Hematopoietic multipotent progenitor cell (in vitro differentiated cells): ENCODE measurements at places on chromosomes 1 and 21.

- no peak for DNase-seq
Measured at GRCh38 chr1:154318386-154318785, 2.5 kb upstream of the AQP10 start.

DNA sequence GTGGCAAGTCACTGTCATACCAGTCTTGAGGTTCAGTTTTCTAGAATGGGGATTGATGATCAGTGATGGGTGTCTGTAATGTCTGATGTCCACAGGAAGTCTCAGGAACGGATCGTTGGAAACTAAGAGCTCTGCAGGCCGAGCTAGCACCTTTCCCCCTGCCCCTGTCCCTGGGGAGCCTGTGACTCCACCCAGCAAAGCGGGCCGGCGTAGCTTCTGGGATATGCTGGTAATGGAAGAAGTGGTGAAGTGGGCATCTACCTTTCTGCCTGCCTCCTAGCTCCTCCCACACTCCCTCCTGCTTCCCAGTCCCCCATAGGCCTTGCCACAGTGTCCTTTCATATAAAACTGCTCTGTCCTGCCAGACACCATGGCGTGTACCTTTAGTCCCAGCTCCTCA lies 13.4 kb downstream of the HYI start:
- DNase-seq = no peak

- DNase-seq = no peak
Measured at GRCh38 chr21:25838809-25839208, 104.0 kb downstream of the GABPA start.

DNA sequence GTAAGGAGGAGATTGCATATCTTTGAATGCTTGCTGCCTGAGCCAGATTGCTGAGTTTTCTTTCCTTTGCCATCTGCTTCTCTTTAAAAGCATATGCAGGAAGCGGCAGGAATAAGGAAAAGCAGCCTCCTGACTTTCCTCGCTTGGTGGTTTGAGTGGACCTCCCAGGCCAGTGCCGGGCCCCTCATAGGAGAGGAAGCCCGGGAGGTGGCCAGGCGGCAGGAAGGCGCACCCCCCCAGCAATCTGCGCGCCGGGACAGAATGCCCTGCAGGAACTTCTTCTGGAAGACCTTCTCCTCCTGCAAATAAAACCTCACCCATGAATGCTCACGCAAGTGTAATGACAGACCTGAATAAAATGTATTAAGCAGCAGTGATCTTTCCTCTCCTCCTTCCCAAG lies 1.5 kb downstream of the CORT start:
- DNase-seq = no peak

DNA sequence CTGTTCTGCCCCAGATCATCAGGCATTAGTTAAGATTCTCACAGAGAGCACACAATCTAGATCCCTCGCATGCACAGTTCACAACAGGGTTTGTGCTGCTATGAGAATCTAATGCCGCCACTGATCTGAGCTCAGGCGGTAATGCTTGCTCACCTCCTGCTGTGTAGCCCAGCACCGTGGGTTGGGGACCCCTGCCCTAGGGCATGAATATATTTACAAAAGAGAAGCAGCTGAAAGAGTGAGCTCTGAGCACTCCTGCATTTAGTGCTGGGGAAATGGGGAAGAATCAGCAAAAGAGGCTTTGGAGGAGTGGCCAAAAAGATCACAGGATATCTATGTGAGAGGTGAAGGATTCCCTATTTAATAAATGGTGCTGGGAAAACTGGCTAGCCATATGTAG lies 5.6 kb downstream of the CFAP57 start:
- DNase-seq = no peak

DNA sequence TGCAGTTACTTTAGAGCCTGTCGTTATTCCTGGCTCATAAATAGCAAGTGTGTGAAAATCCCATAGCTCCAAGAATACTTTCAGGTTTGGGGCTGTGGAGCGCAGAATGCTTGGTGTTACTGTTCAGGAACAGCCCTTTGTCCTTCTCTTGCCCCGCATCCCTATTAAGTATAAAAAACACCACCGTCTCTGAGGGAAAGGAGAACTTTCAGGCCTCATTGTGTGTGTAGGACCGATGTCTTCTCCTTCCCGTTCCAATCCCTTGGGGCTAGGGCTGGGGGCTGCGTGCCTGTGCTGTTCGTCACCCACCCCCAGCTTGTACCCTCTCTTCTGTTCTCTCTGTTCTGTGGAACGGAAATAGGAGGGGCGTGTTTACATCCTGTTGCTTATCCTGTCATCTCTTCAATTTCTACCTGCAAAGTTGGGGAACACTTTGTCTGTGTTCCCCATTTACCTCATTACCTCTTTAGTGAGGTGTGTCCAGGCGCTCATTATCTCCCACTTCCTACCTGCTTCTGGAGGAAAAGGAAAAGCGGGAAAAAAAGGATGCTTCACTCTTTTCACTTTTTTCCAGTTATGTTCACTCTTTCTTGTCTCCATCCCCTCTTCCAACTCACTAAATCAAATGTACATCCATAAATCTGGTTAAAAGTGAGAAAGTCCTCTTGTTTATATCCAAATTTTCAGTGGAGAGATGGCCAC lies 788 bp upstream of the TXNIP start:
- DNase-seq = no peak

DNA sequence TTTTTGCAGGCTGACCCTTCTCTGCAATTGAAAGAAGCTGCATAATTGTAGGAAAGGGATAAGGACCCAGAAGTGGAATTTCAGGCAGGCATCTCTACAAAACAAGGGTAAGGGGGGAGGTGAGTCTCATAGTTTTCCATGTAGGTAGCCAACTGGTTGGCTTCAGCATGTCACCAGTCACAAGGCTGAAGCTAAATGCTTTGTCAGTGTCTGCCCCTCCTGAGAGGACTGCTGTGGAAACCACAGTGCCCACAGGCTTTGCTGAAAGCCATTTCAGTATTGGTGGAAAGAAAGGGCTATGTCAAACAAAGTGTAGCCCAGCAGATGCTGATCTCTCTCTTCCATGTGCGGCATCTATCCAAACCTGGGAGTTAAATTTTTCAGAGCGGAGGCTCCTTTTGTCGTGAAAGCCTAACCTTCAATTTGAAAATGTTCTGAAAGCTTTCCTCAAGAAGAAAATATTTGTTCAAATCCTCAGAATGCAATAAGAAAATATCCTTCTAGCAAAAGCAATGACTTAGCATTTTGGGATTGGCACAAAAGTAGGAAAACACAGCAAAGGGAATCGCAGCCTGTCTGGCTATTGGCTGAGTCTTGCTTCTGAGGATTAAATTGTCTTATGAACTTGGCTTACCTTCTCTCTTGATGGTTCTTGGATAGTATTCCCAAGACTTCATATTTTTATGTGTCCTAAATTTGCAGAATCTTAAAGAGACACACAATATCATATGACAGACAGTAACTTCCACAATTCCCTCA lies 591.7 kb downstream of the PLPP3 start:
- no peak for DNase-seq

DNA sequence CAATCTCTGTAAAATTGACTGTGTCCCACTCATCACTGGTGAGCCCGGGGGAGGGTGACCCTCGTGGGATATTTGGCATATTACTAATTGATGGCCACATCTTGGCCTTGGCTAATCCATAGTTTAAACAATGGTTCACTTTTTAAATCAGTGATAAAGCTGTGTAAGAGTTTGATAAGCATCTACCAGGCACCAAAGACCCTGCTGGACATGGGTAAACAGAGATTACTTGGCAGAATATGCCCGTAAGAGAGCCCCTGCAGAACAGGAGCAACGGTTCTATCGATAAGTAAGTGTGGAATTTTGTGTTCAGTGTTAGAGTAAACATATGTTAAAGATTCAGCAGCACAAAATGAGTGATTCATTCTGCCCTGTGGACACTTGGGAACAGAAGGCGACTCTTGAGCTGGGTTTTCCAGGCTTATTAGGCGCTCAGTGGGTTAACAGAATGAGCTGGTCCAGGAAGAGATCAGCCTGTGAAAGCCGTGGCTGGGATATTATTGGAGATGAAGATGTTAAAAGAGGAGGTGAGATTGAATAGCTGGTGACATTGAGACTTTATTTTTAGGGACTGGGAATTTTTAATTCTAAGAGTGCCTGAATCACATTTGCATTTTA lies 55.9 kb downstream of the CNST start:
- no peak for DNase-seq

- DNase-seq = no peak
Measured at GRCh38 chr1:81582467-81582986, 218.2 kb upstream of the ADGRL2 start.

GRCh38 chr21:17784180-17784598 lies 35.0 kb downstream of the C21orf91 start:
- no peak for DNase-seq

DNA sequence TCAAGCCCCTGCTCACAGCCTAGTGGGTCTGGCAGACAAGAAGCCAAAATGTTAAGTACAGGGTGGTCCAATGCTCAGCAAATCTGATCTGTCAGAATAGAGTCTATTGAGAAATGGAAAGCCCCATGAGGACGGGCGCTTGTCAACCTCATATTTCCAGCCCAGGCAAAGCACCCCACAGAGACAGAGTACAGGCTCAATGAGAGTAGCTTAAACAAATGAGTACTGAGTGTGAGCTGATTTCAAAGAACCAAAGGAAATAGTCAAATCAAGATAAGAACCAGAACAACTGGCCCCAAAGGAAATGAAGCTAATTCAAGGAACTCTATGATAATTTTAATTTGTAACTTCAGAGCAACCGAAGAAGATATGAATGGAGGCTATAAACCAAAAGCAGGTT lies 44.6 kb upstream of the SLC30A1 start:
- no peak for DNase-seq

DNA sequence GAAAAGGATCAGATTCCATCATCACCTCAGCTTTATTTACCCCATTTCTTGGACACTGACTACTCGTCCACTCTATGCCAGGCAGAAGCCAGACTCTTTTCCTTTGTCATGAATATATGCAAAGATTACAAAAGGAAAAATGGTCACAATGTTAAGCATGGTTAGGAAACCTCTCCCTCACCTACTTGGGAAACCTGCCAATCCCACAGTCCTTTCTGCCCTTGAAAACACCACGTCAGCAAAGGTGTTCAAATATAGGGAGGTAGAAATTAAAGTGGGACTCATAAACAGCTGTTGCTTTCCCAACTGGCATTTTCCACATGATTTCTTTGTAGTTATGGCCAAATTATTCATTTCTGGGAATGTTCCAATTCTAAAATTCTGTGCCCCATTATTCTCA lies 16.2 kb upstream of the ATP13A2 start:
- DNase-seq = no peak

DNA sequence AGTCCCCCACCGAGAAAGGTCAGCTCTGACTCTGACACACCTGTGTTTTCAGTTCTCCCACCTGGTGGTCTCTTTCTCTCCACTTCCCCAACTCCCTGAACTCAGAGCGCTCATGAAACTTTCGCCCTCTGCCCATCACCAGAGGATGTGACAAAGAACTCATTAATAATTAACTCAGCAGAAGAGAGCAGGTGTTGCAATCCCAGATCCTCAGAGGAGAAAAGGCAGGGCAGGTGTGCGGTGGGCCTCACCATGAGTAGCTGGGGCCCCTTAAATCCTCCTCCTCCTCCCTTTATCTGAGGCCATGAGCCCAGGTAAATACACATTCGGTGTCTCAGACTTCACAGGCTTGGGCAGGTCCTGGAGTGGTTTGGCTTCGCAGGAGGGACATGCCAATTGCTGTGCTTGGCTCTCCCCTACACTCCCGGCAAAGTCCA lies 1.7 kb upstream of the LAMB3 start:
- DNase-seq = no peak

DNA sequence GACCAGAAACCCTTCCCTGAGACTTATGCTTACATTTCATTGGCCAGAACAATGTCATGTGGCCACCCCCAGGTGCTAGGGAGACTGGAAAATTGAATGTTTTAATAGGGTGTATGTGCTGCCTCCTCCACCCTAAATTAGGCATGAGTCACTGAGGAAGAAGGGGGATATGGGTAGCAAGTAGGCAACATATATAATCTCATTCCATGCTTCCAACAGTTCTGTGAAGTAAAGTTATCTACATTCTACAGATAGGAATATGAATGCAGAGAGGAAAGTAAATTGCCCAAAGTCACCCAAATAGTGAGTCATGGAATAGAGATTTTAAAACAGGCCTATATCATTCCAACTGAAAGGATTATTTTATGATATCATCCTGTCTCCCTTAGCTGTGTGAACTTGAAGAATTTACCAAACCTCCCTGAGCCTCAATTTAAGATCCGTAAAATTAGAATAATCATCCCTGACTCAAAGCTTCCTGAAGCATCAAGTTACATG lies 168.6 kb upstream of the FGGY start:
- DNase-seq = no peak

DNA sequence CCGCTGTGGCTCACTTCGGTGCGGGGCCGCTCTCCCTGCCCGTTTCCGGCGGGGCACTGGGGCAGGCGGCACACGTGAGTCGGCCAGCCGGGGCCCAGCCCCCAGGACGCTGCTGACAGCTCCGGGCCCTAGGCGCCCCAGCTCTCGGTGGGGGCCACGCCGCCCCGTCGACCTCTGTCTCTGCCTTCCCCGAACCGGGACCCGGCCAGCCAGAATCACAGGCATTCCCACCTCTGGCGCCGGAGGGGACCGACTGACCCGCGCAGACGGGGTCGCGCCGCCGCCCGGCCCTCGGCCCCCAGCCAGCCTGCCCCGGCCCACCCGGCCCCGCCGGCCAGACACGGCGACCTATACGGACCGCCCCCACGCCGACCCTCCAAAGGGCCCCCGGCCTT lies 755 bp downstream of the SCMH1 start:
- DNase-seq = peak; percentile 58

DNA sequence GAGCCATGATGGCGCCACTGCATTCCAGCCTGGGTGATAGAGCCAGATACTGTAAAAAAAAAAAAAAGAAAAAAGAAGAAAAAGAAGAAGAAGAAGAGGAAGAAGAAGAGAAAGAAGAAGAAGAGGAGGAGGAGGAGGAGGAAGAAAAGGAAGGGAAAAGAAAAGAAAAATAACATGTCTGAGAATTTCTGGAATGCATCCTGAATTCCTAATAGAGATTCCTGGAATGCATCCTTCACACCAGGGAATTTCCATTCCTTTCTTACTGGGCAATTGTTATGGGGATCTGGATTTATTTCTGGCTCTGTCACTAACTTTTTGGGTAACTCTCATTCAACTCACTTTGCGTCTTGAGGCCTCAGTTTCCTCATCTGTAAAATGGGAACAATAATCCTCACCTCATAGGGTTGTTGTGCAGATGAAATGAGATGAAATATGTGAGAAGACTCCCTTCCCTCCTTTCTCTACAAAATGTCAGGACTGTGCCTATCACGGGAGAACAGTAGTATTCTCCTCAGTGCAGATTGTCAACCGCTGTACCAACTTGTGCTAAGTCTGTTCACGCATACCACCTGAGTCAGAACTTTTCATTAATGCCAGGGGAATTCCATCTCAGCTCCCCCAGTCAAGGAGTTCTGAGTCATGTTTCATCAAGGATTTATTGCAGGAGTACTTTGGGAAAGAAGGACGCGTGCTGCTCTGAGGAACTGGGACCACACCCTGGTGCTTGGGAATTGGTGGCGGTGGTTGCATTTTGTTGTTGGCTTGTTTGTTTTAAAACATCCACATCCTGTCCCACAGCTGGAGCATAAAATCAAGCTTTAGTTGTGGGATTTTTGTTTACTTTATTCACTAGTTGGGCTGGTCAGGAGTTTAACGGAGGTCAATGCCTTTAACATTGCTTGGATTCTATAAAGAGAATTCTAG lies 42.4 kb upstream of the ROR1 start:
- DNase-seq = no peak
